ENCODE measurements at places on chromosomes 6 and 20. TPM values are rescaled to one million over a fixed set of nuclear protein-coding genes. Genes with fewer than 3 reads are reported as not detected.

- no peak for DNase-seq
Observed at GRCh38 chr6:161001421-161001820, 9.9 kb downstream of the MAP3K4 start.

- no peak for DNase-seq
Observed at GRCh38 chr6:135054226-135054568, 425 bp downstream of the HBS1L start.

The NRSN1 gene
- polyA plus RNA-seq = 0.44 TPM

GRCh38 chr6:75430631-75431325 is 62.8 kb downstream of the FILIP1 start:
- DNase-seq = peak; percentile 42
